ENCODE measurements at places on chromosomes 2 and 18.
A peak's percentile ranks its signal among the peaks of the same experiment; 100 is the strongest.

DNA sequence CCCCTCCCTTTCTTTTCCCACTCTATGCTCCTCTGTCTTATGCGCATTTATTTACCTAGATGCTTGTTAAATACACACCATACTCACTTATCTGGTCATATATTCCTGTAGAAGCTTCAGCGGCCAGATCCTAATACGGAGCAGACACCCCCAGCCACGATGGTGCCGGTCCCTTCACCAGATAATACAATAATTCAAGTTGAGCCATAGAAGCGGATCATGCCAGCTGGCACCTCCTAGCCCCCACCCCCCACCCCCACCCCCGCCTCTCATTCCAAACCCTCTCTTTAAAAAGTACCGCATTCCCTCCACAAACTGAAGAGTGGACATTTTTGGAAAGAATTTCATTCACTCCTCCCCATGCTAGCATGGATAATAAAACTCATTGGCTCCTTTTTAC, 95.2 kb downstream of the BIN1 start:
- H3K36me3 ChIP-seq, result no peaks in the 10 kb centered on the region
- no peak for DNase-seq
- no peak overlapping the region for H3K27ac ChIP-seq
- H3K4me3 ChIP-seq, result no peak overlapping the region
- H3K4me1 ChIP-seq, result no peaks in the 10 kb centered on the region

- H3K27ac ChIP-seq, result no peak overlapping the region
- no peak for DNase-seq
- H3K36me3 ChIP-seq, result no peaks in the 10 kb centered on the region
- no peaks in the 10 kb centered on the region for H3K27me3 ChIP-seq
- H3K4me3 ChIP-seq, result no peak overlapping the region
- peaks cover 11% of the 10 kb centered on the region for H3K4me1 ChIP-seq
Measured at GRCh38 chr2:37774976-37775907, 103.8 kb upstream of the CDC42EP3 start.

DNA sequence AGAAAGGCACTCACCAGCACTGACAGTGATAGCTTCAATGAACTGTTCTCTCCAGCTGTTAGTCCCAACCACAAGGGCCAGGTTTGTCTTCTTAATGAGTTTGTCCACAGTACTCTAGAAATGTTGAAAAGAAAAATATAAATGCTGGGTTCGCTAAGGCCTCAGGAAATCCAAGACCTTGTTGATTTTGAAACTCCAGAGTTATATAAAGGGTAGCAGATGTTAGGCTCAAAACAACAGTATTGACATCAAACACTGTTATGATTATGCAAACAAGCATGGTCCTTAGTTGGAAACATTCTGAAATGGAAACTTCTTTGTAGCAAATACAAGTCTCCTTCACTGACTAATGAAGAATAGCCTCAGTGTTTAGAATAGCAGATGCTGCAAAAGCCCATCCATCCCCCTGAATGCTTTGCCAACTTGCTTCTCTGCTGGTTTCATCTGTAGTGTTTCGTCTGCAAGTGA, 291.1 kb downstream of the SLC8A1 start:
- H3K27ac ChIP-seq, result no peak overlapping the region
- no peaks in the 10 kb centered on the region for H3K36me3 ChIP-seq
- DNase-seq, result no peak

- H3K27me3 ChIP-seq, result no peaks in the 10 kb centered on the region
- H3K4me1 ChIP-seq, result peaks cover 9% of the 10 kb centered on the region
- no peak overlapping the region for H3K27ac ChIP-seq
- no peaks in the 10 kb centered on the region for H3K36me3 ChIP-seq
- no peak overlapping the region for H3K4me3 ChIP-seq
Measured at GRCh38 chr2:227761740-227762476, 16.2 kb downstream of the SCYGR8 start.

DNA sequence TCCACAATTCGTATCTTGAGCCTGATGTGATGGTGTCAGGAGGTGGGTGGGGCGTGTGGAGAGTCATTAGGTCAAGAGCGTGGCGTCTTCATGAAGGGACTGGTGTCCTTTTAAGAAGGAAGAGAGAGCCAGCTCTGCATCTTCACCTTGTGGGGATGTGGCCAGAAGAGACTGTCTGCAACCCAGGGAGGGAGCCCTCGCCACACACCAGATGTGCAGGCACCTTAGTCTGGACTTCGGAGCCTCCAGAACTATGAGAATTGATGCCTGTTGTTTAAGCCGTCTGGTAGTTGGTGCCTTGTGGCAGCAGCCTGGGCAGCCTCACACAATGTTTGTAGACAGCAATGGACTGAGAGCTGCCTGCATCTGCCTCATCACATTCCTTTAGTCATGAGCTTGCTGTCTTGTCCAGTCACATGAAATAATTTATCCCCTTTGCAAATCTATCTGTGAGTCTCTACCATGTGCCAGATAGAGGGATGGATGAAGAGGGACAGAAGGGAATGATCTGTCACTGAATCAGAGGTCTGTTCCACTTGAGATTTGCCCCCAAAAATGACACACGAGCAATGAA, 61.0 kb downstream of the MYT1L start:
- no peak overlapping the region for H3K4me3 ChIP-seq
- DNase-seq, result no peak
- no peaks in the 10 kb centered on the region for H3K27me3 ChIP-seq

- no peaks in the 10 kb centered on the region for H3K36me3 ChIP-seq
- no peak overlapping the region for H3K4me3 ChIP-seq
- H3K27me3 ChIP-seq, result no peaks in the 10 kb centered on the region
- H3K27ac ChIP-seq, result no peak overlapping the region
Measured at GRCh38 chr18:8461544-8461943, 147.7 kb upstream of the RAB12 start.

- H3K36me3 ChIP-seq, result no peaks in the 10 kb centered on the region
- H3K27me3 ChIP-seq, result no peaks in the 10 kb centered on the region
- H3K4me1 ChIP-seq, result peaks cover 4% of the 10 kb centered on the region
Measured at GRCh38 chr2:219426068-219426443, 7.9 kb downstream of the DES start.

DNA sequence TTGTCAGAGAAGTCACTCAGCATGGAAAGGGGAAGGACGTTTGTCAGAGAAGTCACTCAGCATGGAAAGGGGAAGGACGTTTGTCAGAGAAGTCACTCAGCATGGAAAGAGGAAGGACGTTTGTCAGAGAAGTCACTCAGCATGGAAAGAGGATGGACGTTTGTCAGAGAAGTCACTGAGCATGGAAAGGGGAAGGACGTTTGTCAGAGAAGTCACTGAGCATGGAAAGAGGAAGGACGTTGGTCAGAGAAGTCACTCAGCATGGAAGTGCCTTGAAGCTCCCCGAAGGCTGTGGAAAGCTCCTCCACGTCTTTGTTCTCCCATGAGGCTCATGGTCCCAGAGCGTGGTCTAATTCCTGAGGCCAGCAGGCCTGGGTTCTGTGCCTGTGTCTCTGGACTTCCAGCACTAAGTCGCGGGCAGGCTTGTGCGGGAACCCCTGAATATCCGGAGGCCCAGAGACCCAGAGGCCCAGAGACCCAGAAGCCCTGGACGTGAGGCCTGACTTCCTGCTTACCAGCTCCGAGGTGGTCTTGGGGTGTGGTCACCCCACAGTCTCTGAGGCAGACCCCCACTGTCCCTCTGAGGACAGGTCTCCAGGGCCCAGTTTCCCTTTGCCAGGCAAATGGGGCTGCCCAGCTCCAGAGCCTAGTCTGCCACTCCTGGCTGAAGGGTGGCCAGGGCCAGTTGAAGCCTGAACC, 70.4 kb upstream of the TWIST2 start:
- no peaks in the 10 kb centered on the region for H3K4me1 ChIP-seq
- no peaks in the 10 kb centered on the region for H3K27me3 ChIP-seq
- DNase-seq, result no peak
- H3K27ac ChIP-seq, result no peak overlapping the region
- H3K36me3 ChIP-seq, result no peaks in the 10 kb centered on the region

- no peaks in the 10 kb centered on the region for H3K36me3 ChIP-seq
- no peaks in the 10 kb centered on the region for H3K4me1 ChIP-seq
- no peaks in the 10 kb centered on the region for H3K27me3 ChIP-seq
- H3K4me3 ChIP-seq, result no peak overlapping the region
- no peak overlapping the region for H3K27ac ChIP-seq
Measured at GRCh38 chr2:43194121-43194869, 32.1 kb downstream of the ZFP36L2 start.

DNA sequence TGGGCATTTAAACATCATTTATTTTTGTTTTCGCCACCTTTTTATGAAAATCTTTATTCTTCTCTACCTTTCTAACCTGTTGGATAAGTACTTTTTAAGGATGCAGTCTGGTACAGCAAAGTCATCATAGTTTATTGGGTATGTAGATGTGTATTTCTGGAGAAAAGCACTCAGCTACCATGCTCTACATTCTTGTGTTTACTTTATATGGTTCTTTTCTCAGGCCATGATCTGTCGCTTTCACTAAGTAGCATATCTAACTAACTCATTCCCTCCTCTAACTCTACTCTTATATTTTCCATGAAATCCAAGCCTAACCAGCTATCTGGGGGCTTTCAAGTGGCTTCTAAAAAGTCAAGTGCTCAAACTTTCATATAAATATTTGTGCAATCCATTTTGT, 25.3 kb upstream of the SETBP1 start:
- H3K4me1 ChIP-seq, result no peaks in the 10 kb centered on the region
- no peaks in the 10 kb centered on the region for H3K27me3 ChIP-seq
- DNase-seq, result no peak
- no peaks in the 10 kb centered on the region for H3K36me3 ChIP-seq

- no peak overlapping the region for H3K27ac ChIP-seq
- H3K4me1 ChIP-seq, result no peaks in the 10 kb centered on the region
- no peak for DNase-seq
Measured at GRCh38 chr18:75200071-75200470, 8.9 kb downstream of the PTGR3 start.

DNA sequence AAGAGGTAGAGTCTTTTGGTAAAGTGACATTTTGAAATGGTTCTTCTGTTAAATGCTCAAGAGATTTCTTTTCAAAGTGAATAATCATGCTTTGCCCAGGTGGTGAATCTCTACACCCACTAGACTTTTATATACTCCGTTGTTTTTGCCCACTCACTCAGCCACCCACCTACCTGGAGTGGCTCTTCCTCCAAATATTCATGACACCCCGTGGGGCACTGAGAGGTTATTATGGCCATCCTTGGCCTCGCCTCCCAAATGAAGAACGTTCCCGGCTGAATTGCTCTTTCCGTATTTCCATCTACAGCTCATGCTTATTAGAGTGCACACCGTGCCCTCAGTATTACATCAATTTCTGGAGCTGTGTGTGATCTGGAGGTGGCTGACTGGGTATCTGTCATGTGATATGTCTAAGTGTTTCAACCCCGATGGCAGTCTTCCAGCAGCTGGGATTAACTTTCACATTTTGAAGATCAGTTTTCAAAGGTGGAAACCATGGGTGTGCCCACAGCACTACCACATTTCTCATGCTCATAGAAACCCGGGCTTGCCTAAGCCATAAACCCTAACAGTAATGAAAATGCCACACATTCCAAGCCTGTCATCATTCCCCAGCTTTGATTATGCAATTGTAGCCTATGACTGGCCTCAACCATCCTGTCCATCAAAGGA, 406.6 kb upstream of the MMADHC start:
- peak; percentile 67 for DNase-seq
- H3K4me3 ChIP-seq, result no peak overlapping the region
- H3K36me3 ChIP-seq, result no peaks in the 10 kb centered on the region
- H3K27ac ChIP-seq, result no peak overlapping the region
- H3K4me1 ChIP-seq, result no peaks in the 10 kb centered on the region

DNA sequence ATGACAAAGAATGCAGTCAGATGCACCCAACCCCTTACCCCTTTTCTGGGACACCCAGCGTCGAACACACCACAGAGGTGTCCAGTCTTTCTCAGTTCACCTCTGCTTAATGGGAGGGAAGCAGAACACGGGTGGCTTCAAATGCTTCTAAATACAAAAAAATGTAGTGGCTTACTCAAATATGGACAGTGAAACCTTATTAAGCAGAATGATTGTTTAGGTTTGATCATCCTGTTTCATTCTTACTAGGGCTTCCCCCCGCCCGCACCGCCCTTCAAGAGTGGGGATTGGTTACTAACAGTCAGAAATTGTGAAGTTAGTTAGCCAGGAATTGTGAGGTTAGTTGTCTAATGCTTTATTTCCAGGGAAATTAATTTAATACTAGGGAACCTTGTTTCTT, 21.6 kb downstream of the ATG16L1 start:
- no peak overlapping the region for H3K4me3 ChIP-seq
- no peaks in the 10 kb centered on the region for H3K4me1 ChIP-seq
- no peaks in the 10 kb centered on the region for H3K27me3 ChIP-seq
- H3K36me3 ChIP-seq, result peaks cover 92% of the 10 kb centered on the region
- H3K27ac ChIP-seq, result no peak overlapping the region

GRCh38 chr2:172861098-172861497, 125.5 kb downstream of the RAPGEF4 start:
- H3K36me3 ChIP-seq, result no peaks in the 10 kb centered on the region
- no peak for DNase-seq
- H3K27ac ChIP-seq, result no peak overlapping the region
- H3K4me1 ChIP-seq, result no peaks in the 10 kb centered on the region
